ENCODE measurements at places on chromosomes 7 and 10.

GRCh38 chr10:98224996-98225395 lies 43.0 kb downstream of the LOXL4 start:
- DNase-seq = no peak

- DNase-seq = no peak
Measured at GRCh38 chr10:60542657-60543056, 153.0 kb upstream of the ANK3 start.

- DNase-seq = no peak
Measured at GRCh38 chr7:134690614-134691504, 44.2 kb downstream of the BPGM start.

DNA sequence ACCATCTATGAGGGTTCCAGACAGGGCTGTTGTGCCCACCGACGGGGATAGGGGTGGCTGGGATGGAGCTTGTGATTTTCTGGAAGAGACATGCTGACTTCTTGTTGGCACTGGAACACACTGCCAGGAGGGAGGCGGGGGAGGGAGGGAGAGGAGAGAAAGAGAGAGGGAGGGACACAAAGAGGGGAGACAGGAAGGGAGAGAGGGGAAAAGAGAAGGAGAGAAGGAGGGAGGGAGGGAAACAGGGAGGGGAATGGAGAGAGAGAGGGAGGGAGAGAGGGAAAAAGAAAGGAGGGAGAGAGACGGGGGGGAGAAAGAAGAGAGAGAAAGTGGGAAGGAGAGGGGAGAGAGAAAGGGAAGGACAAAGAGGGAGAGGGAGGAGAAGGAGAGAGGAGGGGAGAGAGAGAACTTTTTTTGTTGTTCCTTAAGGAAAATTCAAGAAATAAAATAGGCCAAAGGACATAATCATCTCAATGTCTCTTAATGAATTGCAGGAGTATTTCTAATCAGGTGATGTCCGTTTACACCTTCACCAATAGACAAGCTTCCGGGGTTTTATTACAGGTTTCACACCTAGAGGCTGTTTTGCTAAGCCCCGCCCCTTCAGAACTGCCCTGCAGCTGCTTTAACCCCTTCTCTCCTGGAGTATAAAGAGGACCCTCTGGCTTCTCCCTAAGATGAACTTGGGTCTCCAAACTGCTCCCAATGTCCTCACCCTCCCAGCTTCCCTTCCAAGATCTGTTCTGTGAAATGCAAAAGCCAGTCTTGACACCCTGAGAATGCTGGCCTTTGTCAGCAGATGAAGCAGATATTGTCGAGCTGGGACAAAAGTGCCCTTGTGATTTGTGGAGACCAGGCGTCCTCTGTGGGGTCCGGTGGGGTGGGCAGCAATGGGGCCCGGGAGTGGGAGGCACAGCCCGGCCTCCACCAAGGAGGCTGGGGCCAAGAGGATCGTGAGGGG lies 82.0 kb upstream of the GTF2IRD1 start:
- no peak for DNase-seq

DNA sequence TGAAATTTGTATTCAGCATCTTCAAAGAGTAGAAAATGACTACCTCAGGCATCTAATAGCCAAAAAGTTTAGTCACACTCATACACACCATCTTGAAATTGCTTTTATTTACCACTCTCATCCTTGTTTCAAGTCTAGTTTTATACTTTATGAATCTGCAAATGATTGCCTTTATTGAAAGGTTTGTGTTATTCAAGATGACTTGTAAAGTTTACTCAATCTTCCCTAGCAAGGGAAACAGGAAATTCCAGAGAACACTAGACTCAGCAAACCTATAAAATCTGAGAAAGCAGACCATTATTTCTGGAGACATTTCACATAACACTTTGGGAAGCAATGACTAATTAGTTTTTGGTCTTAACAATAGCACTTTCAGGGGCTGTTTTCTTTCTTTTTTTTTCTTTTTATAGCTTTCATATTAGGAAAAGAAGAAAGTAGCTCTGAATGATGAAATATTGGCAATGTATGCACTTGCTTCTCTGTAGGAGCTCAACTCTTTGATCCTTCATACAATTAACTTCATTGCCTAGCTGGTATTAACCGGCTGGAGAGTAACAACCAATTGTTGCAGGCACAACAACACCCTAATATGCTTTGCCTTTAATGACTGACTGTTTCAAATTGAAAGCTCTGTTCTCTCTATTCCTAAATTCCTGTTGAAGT lies 68.9 kb upstream of the HDAC9 start:
- DNase-seq = no peak
